T-helper 2 cell treated with Interferon-gamma antibody and Interleukin-4, amounts not matched to agents 5 μg/mL and 100 μg/mL, for 36 hours (primary cell): ENCODE measurements at places on chromosomes 1 and 21.

DNA sequence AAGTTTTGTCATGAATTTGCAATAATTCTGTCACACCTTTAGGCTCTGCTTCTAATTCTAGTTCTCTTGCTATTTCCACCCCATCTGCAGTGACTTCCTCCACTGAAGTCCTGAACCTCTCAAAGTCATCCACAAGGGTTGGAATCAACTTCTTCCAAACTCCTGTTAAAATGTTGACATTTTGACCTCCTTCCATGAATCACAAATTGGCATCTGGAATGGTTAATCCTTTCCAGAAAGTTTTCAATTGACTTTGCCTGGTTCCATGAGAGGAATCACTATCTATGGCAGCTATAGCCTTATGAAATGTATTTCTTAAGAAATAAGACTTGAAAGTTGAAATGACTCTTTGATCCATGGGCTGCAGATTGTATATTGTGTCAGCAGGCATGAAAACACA lies 19.7 kb upstream of the SFT2D2 start:
- DNase-seq = no peak

GRCh38 chr1:55378582-55378981 lies 163.4 kb upstream of the USP24 start:
- no peak for DNase-seq

DNA sequence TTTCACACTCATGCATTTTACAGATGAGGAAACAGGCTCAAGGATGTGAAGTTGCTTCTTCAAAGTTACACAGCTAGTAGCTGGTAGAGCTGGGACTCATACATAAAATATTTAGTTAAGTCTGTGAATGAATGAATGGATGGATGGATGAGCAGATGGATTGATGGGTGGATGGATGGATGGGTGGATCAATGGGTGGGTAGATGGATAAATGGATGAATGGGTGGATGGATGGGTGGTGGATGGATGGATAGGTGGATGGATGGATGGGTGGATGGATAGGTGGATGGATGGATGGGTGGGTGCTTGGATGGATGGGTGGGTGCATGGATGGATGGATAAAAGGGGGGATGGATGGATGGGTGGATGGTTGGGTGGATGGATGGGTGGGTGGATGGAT lies 240.9 kb downstream of the GRIK3 start:
- no peak for DNase-seq

- no peak for DNase-seq
Observed at GRCh38 chr1:201584471-201585092, 45.7 kb downstream of the NAV1 start.
